ENCODE measurements at places on chromosomes 4 and X.

DNA sequence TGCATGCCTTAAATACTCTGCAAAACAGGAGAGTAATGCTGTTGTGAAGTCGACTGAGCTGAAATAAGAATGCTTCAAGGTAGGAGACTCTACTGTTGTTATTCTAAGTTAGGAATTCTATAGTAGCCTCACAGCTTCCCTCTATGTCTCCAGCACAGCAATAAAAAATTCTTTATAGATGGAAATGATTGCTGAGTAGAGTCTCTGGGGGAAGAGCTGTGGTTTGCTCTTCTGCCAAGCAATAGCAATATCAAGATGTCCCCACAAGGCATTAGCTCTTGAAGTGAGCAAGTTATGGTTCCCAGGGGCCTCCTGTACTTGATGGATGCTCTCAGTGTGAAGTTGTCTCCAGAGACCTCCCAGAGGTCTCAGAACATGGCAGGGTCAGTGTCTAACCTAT, 880.6 kb upstream of the FRG1 start:
- no peak for DNase-seq

GRCh38 chr4:20926529-20926928, 226.3 kb downstream of the PACRGL start:
- DNase-seq: no peak

- no peak for DNase-seq
These were observed 46.1 kb upstream of the CENPE start for GRCh38 chr4:103244251-103244650.

DNA sequence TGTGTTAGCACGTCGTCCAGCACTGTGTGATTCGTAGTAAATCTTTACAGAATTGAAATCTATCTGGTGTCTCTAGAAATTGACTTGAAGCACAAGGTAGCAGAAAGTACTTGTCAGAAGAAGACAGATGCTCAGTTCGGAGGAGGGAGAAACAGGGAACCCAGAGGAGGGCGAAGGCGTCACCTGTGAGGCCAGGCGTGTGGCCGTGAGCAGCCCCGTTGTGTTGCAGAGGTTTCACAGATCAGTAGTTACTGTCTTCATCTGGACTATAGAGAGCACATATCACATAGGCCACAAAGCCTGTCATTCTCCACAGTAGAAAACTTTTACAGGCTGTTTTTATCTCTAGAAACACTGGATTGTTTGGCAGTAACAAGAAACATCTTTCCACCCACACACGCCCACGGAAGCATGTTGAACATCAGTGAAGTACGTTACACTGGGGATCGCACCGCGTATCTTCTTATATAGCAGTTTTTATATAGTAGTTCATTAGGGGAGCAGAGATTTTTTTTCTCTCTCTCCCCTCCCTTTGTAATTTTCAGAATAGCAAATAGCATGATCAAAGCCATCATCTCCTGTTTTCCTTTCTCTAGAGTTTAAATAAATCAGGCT, 48.1 kb upstream of the TLR3 start:
- DNase-seq: no peak

DNA sequence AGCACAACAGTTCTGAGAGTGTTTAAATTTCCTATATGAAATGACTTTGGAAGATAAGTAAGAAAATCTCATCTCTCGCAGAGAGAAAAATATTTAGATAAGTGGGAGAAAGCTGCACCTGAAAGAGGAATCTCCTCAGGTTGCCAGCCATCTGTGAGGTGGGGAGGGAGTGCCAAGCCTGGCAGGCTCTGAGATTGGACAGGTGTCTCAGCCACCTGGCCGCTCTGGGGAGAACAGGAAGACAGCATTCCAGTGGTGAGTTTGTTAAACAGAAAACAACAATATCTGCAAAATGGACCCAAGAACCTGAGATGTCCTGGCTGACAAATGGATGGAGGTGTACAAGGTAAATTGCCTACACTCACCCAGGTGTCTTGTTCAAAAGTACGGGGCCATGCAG, 31.3 kb downstream of the EMCN start:
- DNase-seq: no peak

DNA sequence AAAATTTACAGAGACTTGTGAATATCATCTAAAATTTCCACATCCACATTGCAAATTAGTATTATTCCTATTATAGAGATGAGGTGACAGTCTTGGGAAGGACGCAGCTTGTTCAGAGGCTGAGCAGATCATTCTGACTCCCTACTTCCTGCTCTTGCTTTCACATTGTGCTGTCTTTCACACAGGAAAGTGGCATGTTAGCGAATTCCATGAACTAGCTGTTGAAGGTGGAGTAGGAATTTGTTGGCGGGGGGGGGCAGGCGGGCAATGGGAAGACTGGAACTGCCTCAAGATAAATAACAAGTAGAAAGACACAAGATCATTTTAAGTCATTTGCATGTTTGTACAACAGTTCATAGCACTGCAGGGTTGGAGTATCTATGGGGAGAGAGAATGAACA, 2.3 kb downstream of the PF4V1 start:
- DNase-seq: no peak

GRCh38 chr4:93751411-93751810, 77.1 kb upstream of the ATOH1 start:
- no peak for DNase-seq

DNA sequence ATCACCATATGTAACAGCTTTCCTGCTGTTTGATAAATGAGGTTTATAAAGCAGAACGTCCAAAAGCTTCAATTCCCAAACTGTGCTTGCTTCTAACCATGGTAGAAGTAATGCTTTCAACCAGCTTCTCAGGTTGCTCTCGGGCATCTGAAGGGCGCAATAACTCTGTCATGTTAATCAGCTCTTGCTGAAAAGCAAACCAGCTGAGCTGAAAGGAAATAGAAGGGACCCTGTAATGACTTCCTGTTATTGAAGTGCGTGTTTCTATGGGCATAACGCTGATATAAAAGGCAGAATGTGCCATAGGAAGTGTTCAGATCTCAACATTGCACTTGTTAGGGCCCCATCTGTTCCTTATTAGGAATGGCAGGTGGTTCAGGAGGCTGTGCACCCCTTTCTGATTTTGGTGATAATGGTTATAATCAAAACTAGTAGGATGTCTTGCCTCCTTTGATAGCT, 21.2 kb downstream of the HERC3 start:
- peak; percentile 62 for DNase-seq

- DNase-seq: peak; percentile 82
These were observed 45.5 kb downstream of the VGLL1 start for GRCh38 chrX:136577552-136577951.

DNA sequence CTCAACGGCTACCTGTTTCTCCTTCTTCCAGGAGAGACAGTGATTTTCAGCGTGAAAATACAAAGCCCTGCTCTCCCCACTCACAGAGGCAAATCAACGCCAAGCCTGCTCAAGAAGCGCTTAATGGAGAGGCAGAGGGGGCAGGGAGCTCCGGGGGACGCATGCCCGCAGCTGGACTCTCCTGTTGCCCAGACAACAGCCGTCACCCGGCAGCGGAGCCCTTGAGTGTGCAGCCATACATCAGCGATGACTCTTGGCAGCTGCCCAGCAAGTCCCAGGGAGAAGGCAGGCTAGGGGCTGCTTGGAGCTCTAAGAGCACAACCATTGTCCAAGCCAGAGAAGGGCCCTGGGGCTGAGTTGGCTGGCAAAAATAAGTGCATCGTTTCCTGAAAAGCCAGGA, 71.0 kb upstream of the AFAP1 start:
- no peak for DNase-seq

DNA sequence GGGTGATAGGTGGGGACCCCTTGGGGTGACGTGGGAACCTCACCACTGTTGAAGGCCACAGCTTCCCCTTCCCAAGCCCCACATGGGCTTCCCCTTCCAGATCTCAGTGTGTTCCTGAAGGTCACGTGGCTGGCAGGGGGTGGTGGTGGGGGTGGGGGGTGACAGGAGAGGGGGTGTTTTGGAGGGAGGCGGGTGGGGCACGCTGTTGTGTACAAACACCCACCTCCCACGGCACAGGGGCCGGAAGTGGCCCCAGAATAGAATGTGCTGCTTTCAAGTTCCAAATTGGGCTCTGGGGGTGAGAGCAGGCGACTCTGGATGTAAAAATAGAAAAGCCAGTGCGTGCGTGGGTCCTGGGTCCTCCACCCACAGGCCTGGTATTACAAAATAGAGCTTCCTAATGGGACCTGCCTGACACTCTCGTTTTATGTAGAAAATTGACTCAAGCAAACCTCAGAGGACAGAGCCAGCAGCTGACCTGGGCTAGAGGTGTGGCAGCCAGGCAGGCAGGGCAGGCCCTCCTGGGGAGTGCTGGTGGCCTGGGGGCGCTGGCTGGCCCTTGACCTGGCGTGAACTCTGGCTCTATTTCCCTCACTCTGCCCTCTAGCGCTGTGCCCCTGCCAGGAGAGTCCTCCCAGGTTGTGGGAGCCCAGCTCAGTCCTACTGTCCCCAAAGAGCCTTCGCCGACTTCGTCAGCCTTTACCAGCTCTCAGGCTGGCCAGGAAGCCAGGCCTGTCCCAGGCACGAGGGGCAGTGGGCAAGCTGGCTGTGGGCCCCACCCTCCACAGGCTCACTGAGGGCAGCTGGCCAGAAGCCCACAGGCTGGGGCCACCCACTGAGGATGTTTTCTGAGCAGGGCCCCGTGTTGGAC, 5.4 kb upstream of the SH3BP2 start:
- peak; percentile 73 for DNase-seq

DNA sequence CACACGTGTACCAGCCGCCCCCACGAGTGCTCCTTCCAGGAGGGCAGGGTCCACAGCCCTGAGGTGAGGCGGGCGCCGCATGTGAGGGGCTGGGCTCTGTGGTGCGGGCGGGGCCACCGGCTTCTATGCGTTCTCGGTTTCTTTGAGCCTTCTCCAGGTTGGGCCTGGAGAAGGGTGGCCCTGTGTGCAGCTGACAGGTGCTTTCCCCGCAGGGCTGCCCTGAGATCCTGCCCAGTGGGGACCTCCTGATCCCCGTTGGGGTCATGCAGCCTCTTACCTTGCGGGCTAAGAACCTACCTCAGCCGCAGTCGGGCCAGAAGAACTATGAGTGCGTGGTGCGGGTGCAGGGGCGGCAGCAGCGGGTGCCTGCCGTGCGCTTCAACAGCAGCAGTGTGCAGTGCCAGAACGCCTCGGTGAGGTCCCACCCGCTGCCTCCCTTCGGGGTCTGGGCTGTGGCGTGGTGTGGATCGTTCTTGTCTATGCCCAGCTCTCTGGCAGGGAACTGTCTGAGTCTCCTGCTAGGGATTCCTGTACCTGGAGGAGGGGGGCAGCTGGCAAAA, 6.8 kb downstream of the PLXNA3 start:
- no peak for DNase-seq

GRCh38 chr4:86099348-86099747, 260.5 kb downstream of the MAPK10 start:
- DNase-seq: no peak

DNA sequence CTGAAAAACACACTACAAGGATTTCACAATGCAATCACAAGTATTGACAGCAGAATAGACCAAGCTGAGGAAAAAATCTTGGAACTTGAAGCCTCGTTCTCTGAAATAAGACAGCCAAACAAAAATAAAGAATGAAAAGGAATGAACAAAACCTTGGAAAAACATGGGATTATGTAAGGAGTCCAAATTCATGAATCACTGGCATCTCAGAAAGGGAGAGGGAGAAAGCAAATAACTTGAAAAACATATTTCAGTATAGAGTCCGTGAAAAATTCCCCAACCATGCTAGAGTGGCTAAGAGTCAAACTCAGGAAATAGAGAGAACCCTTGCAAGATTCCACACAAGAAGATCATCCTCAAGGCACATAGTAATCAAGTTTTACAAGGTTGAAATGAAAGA, 178.5 kb upstream of the CTSO start:
- DNase-seq: no peak

- DNase-seq: no peak
These were observed 1483.9 kb downstream of the ADGRL3 start for GRCh38 chr4:62683799-62684566.

DNA sequence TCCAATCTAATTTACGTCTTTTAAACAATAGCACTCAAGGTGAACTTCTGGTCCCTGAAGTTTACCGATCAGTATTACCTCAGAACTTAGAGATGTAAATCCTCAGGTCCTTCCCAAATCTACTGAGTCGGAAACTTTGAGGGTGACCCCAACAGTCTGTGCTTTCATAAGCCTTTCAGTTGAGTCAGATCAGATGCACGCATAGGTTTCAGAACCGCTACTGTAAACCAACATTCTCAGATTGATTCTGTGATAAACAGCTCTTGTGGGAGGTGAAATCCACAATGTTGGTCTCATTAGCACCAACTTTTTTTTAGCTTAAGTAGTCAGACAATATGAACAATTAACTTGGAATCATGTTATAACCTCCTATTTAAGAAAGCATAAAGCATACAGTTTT, 86.0 kb downstream of the WWC2 start:
- DNase-seq: peak; percentile 26

DNA sequence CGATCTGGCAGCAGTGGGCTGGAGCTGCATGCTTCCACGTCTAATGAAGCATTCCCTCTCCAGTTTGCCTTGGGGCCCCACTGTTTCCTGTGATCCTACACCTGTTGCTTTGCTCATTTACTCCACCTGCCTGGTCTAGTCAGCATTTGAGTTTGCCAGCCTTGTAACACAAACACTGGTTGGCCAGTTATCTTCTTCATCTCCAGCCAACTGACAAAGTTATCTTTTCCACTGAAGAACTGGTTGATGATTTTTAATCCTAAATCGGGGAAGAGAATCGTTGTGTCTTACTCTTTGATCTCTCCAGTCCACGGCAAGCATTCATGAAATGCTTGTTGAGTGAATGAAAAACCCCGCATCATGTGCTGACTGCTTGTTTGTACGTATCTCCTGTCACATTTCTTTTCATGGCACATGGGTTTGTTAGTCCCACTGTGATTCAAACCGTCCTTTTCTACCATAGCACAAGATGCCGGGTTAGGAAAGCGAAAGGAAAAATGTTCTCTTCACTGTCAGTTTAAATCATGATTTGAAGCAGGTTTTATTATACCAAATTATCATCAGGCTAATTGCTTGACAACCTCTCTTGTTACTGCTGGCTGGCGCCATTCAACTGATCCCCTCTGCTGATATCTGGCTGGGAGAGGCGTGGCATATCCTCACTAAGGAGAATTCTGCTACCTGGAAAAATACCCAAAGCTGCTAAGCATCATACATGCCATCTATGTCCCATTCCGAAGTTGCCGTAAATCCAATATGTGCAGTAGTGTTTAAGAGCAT, 144.8 kb downstream of the SHROOM3 start:
- DNase-seq: no peak

DNA sequence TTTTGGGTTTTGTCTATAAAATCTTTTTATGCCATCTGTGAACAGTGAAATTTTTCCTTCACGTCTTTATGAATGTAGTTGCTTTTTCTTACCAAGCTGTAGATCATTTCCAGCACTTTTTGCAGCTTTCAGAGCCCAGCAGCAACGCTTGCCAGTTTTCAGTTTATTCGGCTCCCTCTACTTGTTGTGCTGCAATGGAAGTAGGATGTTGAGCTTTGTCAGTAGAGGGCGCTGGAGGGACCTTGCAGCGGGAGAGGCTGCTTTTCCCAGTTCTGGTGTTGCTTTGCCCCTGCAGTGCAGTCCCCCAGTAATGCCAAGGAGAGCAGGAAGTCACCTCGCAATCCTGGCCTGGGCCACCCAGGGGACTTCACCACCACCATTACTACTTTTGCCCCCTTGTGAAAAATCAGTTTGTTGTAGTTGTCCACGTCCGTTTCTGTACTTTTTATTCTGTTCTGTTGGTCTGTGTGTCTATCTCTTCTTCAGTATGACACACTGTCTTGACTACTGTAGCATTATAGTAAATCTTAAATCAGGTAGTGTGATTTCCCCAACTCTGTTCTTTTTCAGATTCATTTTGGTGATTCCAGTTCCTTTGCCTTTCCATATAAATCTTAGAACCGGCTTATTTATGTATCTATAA, 21.8 kb downstream of the CMC4 start:
- DNase-seq: peak; percentile 72

- no peak for DNase-seq
These were observed 47.8 kb downstream of the ELF2 start for GRCh38 chr4:139129206-139129605.

Measured in activated naive CD4-positive, alpha-beta T cell treated with anti-CD3 and anti-CD28 coated beads for 36 hours (primary cell).